ENCODE measurements at places on chromosomes 7 and 10. TPM values are rescaled to one million over a fixed set of nuclear protein-coding genes. Genes with fewer than 3 reads are reported as not detected.

LIPN gene
- not detected for total RNA-seq

EFCAB10 gene
- not detected for total RNA-seq

MPP7 gene
- total RNA-seq, result 15.4 TPM

OGDHL gene
- total RNA-seq, result 4.3 TPM

PSAP gene
- total RNA-seq, result 647 TPM

CFTR gene
- 58.6 TPM for total RNA-seq

CRCP gene
- total RNA-seq, result 44.9 TPM

MTURN gene
- total RNA-seq, result 13.5 TPM

ACBD7 gene
- total RNA-seq, result not detected

TRPV6 gene
- 0.94 TPM for total RNA-seq

NPC1L1 gene
- 0.70 TPM for total RNA-seq

TUBGCP2 gene
- 40.1 TPM for total RNA-seq

GIMAP1 gene
- 2.7 TPM for total RNA-seq

ARHGEF5 gene
- 86.2 TPM for total RNA-seq

MNX1 gene
- total RNA-seq, result 15.1 TPM

TMEM196 gene
- total RNA-seq, result not detected

KIAA1217 gene
- 66.8 TPM for total RNA-seq

CUZD1 gene
- 0.38 TPM for total RNA-seq

Data from Peyer's patch (tissue), 4 donors.